Stimulated activated naive CD8-positive, alpha-beta T cell treated with anti-CD3 and anti-CD28 coated beads, Interleukin-15, amount 100 ng/mL, for 72 hours (primary cell): ENCODE measurements at places on chromosomes 16 and 17.

DNA sequence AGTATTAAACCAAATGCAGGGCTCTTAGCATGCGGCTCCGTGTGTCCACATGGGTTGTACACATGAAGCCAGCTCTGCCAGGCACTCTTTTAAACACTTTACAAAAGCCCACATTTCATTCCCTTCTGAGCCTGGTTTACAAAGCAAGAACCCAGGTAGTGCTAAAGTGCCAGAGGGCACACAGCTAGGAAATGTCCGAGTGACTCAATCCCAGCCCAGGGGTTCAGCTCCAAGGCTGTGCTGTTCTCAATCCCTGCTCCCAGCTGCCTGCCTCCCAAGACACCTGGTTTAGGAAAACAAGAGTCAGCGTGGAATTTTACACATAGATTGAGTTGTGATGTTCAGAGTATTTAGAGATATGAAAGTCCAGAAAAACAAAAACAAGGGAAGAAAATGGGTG, 13.3 kb upstream of the DCAF7 start:
- DNase-seq = no peak

- no peak for DNase-seq
These were observed 12.2 kb upstream of the TERF2 start for GRCh38 chr16:69397821-69398521.

DNA sequence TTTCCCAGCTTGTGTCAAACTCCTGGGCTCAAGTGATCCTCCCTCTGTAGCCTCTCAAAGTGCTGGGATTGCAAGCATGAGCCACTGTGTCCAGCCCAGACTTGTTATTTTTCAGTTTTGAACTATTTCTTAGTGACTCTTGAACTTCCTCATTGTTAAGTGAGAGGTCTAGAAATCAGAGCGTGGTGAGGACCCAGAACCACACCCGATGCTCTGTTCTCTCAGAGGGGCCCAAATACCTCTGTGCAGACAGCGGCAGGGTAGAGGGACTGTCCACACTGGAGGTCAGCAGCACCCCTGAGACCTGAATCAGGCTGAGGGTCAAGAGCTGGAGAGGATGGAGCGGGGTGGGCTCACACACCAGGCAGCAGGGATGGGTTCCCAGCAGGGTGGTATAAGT, 47.7 kb upstream of the MEAK7 start:
- DNase-seq = peak; percentile 19

GRCh38 chr16:59210955-59211541, 476.9 kb upstream of the GOT2 start:
- DNase-seq = no peak

DNA sequence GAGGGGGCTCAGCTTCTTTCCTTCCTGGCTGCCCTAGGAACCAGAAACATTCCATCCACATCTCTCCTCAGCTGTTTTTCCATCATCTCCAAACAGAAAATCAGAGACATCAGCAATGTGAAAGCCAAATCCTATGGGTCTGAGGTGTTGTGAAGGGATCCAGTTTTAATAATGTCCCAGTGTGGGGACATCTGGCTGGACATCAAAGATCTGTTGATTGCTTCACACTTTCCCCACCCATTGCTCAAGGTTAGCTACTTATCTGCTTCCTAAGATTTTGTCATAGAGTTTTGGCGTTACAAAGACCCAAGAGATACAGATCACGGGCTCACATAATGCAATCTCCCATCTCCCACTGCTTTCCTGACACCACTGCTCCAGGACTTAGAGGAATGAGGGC, 47.8 kb upstream of the AXIN2 start:
- DNase-seq = no peak

DNA sequence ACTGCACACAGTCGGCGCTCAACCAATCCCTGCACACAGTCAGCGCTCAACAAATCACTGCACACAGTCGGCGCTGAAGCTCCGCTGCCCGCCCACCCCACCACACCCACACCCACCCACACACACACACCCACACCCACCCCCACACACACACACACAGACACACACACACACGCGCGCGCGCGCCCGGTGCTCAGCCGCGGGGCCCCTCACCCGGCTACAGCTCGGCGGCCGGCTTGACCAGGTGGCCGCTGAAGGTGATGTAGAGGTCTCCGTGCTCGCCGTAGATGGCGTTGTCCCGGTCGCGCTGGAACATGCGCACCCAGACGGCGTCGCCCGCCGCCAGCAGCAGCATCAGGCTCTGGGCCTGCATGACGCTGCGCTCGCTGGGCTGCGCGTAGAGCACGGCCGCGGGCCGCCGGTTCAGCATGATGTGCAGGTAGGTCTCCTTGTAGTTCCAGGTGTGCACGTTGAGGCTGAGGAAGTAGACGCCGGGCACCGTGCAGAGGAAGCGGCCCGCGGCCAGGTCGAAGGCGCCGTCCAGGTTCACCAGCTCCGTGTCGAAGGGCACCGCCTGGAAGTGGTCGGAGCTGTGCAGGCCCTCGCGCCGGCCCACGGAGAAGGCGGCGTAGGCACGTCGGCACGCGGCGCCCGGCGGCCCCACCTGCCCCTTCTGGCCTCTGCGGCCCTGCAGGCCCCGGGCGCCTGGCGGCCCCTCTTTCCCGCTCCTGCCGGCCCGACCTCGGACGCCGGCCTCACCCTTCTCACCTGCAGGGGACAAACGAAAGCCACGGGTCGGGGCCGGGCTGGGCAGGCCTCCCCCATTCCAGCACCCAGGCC, 2.5 kb downstream of the C1QTNF8 start:
- DNase-seq = peak; percentile 56

- DNase-seq = no peak
These were observed 47.6 kb downstream of the ABCA9 start for GRCh38 chr17:69012895-69013805.

DNA sequence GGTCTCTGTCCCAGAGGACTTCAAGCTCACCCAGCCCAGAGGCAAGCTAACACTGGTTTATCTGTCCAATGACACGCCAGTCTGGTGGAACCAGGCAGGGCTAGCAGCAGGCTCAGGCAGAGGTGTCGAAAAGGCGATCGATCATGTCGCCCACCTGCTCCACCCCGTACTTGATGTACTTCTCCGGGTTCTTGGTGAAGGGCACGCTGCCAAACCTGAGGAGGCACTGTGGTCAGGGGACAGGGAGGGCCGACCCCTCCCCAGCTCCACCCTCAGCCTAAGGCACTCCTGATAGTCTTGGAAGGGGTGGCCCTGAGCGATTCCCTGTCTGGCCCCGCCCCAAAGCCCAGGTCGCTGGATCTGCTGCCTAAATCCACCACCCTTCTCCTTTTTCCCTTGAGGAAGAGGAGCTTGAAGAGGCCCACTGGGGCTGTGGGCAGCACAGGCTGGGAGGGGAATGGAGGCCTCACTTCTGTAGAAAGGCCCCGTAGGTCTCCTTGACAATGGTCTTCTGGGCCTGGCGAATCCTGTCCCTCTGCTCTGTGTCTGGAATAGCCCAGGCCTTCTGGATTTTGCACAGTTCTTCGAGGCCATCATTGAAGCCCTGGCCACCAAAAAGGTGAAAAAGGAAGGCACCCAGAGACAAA, 4.7 kb downstream of the ZACN start:
- DNase-seq = no peak

DNA sequence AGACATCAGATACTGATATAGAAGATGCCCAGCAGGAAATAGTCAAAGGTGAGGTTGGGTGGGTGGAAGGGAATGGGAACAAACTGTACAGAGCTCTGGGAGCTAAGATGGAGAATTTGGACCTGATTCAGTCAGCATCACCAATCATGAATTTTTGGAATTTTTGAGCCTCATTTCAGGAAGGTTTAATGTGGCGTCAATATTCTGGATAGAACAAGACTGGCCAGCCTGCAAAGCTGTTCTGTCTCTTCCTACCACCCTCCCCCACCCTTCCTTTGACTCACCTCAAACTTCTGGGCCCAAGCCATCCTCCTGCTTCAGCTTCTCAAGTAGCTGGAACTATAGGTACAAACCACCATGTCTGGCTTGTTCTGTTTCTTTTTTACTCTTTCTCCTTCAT, 32.6 kb downstream of the CTCF start:
- DNase-seq = no peak

- DNase-seq = no peak
These were observed 93.2 kb upstream of the ZNF469 start for GRCh38 chr16:88289561-88289960.

DNA sequence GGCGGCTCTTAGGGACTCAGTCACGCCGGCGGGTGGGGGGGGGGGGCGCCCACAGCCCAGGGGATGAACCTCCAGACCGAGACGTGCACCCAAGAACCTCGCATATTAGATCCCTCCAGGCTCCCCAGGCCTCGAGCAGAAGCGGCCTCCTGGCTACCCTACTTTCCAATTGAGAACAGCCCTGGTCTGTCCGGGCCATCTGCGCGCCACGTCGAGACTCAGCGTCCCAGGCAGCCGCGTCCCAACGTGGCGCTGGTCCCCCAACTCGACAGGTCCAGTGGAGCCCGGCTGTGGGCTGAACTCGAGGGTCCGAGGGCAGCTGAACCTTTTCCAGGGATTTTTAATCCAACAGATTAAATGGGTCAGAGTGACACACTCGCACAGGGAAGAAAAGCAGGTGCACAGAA, 2.3 kb upstream of the IRX3 start:
- no peak for DNase-seq

DNA sequence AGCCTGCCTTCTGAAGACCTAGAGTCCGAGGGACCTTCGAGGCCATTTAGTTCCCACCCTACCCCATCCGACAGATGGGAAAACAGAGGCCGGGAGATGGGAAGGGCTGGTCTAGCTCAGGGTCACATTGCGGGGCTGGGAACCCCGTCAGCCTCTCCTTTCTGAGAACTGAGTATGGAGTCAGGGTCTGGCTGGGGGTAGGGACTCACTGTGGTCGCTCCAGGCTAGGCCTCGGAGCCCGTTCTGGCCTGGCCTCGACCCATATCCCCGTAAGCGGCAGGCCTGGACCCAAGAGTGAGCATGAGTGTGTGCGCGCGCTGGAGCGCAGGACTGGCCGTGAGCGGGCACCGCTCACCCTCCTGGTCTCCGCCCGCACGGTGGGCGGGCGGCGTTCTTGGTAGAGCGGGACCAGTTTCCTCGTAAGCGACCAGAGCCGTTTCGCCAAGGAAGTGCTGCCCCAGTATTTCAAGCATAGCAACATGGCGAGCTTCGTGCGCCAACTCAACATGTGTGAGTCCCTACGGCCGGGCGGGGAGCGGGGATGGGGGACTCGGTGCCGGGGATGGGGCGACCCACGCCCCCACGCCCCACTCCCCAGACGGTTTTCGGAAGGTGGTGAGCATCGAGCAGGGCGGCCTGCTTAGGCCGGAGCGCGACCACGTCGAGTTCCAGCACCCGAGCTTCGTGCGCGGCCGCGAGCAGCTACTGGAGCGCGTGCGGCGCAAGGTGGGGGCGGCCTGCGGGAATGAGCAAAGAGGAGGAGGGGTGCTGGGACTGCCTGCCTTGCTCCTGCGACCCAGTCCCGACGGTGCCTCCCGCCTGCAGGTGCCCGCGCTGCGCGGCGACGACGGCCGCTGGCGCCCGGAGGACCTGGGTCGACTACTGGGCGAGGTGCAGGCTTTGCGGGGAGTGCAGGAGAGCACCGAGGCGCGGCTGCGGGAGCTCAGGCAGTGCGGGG, 855 bp downstream of the HSF4 start:
- DNase-seq = no peak

DNA sequence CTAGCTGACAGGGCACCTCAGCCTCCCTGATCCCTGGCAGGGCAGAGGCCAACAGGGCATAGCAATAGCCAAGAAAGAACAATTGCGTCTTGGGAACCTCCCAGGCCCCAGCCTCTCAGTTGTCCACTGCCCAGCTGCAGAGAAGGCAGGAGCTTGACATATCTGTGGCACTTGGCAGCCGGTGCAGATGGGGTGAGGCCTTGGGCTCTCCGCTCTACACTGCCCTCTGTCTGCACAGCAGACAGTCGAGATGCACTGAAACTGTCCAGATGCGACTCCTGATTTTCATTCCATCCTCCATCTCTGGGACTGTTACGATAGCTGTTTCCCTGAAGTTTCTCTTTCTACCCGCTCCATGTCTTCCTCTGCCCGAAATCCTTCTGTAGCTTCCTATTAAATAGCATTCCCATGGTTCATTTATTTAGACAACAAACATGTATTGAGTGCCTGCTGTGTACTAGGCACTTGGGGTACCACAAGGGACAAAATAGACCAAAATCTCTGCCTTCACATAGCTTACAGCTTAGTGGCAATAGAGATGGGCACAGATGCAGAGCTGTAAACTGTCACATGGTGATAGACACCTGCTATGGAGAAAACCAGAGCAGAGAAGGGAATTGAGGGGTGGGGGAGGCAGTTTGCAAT, 3.3 kb downstream of the POLR3E start:
- DNase-seq = peak; percentile 28

DNA sequence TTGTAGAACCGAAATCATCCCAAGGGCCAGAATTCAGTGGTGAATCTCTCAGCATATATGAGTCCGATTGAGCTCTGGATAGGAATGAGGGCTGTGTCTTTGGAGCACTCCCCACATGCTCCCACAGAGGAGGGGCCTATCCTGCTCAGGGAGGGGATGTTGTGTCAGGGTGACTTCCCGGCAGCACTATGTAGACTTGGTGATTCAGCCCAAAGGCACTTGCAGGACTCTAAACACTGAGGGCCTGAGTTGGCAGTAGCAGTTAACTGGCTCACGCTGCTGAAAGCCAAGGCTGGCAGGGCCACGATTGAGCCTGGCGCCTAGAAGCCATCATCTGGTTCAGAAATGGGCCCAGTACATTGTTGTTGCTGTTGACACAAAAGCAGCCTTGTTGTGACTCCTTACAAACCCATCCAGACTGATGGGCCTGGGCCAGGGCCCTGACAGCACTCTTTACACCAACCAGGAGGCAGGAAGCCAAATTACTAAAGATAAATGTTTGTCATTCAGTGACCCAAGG, 31.9 kb downstream of the NMT1 start:
- no peak for DNase-seq

GRCh38 chr16:19749571-19750080, 31.6 kb downstream of the IQCK start:
- no peak for DNase-seq

DNA sequence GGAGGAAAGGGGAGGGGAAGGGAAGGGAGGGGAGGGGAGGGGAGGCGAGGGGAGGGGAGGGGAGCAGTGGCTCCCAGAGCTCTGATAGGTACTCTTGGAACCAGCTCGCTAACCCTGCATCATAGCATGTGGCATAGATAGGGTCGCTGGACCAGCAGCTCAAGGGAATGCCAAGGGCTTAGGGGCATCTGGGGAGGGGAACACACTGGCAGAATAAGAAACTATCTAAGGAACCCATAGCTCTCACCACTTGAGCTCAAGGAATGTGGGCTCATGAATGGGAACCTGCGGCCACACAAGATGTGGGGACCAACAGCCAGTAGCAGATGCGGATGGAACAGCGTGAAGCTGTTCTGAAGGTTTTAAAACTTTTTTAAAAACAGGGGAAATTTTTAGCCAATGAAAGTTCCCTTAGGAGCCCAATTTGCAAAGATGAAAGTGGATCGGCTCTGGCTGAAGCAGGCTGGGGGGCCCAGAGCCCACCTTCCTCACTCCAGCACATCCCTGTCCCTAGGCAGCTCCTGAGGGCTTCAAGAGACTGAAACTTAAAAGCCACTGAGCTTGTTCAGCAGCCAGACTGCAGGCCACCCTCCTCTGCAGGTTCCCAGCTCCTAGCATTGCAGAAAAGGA, 46.9 kb downstream of the PIMREG start:
- no peak for DNase-seq

- no peak for DNase-seq
These were observed 1.4 kb downstream of the RANBP10 start for GRCh38 chr16:67804853-67805542.
